ENCODE measurements at places on chromosomes 3 and 15.

- no peak for DNase-seq
Measured at GRCh38 chr3:111311126-111311525, 230.9 kb upstream of the CD96 start.

- DNase-seq = no peak
Measured at GRCh38 chr3:130835483-130835882, 58.4 kb upstream of the ATP2C1 start.

DNA sequence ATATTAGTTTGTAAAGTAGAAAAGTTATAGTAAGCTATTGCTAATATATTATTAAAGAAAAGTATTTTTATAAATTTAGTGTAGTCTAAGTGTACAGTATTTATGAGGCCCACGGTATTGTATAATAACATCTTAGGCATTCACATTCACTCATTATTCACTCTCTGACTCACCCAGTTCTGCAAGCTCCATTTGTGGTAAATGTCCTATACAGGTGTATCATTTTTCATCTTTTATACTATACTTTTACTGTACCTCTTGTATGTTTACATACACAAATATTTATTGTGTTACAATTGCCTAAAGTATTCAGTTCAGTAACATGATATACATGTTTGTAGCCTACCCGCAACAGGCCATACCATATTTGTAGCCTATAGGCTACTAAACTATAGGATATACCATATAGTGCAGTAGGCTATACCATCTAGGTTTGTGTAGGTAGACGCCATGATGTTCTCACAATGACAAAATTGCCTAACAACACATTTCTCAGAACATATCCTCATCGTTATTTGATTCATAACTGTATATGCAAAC, 246.8 kb upstream of the ALCAM start:
- no peak for DNase-seq

DNA sequence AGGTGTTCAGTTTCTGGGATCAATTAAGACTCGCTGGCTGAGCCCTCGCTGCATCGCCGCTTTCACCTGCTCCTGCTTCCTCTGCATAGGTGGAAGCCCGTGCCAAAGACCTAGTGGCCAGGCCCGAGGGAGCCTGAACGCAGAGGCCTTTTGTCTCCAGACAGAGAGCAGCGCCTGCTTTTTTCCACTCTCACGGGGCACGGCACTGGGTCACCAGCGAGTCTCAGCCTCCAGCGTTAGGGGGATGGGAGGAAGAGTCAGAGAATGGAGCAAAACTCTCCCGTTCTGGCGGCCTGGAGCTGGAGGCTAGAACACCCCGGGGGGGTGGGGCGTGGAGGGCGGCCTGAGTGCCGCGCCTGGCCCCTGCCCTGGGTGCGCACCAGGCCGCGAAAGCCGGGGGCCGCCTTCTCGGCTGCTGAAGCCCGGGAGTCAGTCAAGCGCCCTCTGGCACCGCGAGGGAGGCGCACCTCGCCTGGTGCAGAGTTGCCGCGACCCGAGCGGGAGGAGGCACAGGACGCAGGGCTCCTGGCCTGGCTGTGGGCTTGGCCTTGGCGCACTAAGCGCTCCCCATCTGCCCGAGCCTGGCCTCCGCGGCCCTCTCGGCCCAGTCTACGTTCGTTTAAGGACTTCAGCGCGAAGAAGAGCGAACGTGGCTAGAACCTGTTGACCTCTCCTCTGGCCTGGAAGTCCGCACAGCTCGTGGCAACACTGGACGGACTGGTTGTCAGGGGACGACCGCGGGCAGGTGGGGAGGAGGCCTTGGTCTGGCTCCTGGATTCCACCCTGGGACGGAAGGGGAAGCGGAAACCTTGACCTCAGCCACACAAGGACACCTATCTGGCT, 21.5 kb downstream of the NR2F2 start:
- DNase-seq = no peak

- no peak for DNase-seq
Measured at GRCh38 chr3:39843440-39843839, 34.0 kb downstream of the MYRIP start.

DNA sequence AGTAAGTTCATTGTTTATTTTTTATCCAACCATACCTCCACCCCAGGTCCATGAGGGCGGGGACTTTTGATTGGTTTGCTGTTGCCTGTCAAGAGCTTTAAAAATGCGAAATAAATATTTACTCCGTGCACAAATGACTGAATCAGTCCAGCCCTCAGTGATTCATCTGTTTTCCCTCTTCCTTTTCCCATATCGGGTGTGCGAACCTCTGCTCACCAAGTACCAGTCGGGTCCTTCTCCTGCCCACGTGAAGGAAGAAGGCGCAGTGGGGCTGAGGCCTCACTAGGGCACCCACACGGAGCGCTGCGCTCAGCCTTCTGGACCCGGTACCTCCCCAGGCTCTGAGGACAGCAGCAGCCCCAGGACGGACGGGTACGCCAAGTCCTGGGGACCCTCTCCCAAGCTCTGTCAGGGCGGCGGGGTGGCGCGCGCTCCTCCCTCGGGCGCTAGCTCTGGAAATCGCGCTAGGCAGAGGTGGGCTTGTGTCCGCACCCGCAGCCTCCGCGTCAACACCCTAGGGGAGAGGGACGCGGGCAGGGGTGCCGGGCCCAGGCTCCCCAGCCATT, 70.5 kb upstream of the EPHB3 start:
- no peak for DNase-seq

- no peak for DNase-seq
Measured at GRCh38 chr15:39786447-39787056, 3.9 kb upstream of the FSIP1 start.

DNA sequence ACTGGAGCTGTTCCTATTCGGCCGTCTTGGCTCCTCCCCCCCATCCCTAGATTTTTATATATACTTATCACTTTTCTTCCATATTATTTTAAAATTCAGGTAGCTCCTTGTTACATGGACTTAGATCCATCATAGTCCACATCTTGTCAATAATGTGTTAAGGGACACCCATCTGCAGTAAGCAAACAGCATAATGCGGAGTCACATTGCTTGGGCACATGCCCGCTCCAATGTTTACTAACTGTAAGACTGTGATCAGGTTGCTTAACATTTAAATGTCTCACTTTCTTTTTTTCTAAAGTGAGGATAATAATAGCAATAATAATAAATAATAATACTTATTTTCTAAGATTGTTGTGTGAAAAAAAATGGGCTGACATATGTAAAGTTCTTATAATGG, 303.2 kb upstream of the SOX14 start:
- no peak for DNase-seq

DNA sequence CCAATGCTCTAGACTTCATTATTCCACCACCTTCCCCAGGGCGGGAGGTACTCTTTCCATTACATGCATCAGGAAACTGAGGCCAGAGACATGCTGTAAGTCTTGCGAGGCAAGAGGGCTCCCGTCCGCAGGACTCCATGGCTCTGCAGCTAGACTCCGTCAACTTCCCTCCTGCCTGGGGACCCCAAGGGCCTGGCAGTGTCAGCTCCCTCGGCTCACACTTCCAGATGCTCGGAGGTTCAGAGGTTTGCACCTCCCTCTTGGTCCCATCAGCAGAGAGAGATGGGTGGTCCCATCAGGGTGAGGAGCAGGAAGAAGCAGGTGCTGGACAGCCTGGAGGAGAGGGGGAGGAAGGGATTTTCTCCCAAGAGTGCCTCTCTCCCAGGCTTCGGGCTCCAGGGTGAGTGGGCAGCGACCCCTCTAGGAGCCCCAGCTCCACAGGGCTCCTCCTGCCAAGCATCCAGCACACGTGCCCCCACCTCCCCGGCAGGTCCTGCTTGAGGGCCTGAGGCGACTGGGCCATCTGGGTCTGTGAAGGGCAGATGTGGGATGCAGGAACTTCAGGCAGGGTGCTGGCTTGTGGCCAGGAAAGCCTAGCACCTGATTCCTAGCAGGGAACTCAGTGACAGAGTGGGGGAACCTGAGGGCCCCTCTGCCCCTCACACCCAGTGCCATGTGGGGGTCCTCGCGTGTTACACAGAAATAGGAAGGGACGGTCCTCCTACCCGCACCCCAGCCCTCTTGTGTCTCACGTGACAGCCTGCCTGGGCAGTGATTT, 9.3 kb downstream of the PAK6 start:
- DNase-seq = no peak

DNA sequence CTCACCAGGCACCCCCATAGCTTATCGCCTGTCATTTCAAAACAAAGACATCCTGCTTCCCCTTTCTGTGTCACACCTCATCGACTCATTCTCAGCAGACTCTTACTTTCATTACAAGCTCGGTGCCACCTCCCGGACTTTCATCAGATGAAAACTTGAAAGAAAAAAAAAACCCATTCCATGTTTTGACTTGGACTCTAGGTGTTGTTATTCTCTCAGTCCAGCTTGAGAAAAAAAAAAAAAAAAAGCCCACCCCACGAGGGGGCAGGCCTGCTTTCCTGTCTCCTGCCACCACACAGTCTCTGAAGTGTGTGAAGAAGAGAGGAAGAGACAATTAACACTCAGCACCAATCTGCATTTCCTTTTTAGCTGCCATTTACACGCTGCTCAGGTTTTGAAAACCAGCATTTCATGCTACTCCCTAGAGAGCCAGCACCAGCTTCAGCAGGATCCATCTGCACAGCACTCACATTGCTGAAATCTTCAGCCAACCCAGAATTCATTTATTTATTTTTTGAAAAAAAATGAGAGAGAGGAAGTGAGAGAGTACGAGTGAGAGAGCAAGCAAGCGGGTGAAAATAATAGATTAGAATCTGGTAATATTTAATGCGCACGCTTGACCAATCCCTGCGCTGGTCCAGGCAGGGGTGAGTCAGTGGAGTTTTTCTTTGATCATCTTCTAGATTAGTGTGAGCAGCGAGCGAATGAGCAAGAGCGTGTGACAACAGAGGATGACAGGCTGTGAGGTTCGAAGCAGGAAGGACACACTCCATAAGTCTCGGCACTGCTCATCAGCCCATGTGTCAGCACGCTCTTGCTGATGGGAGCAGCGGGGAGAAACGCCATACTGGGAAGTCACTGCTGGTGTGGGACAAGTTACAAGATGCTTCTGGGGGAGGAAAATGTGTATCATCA, 23.5 kb downstream of the ZNF80 start:
- no peak for DNase-seq

GRCh38 chr3:52881871-52882270, 15.5 kb downstream of the STIMATE start:
- DNase-seq = no peak

DNA sequence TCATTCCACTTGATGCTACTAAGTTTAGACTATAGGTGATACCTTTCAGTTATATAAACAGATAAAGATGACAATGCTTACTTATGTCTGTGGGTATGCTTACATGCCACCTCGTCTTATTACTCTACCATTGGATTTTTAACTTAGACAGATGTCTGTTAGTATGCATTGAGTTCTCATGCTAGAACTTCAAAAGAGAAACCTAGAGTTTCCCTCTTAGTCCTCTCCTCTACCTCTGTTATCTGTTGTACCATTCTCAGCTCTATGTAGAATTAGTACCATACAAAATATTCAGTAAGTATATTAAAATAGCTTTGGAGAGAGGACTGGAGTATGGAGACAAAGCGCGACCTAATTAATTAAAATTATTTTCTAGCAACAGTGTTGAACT, 111.3 kb downstream of the BBX start:
- no peak for DNase-seq

- peak; percentile 8 for DNase-seq
Measured at GRCh38 chr3:187914231-187914630, 169.0 kb upstream of the BCL6 start.

DNA sequence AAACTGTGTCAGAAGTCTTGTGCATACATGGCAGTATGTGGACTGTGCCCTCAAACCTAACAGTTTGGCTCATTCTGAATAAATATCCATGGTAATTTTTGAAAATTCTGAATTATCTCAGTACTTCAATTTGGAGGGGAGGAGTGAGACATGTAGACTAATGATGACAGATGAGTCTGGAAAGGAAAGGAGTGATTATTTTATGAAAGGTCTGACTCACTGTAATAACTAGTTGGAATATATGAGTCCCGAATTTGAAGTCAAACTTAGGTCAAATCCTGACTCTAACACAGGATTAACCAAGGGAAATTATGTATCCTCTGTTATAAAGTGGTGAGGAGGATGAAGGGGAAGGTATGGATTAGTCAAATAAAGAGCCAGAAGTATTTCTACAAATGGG, 38.6 kb downstream of the SUCNR1 start:
- no peak for DNase-seq

- no peak for DNase-seq
Measured at GRCh38 chr15:65796610-65797078, 4.6 kb upstream of the DENND4A start.

DNA sequence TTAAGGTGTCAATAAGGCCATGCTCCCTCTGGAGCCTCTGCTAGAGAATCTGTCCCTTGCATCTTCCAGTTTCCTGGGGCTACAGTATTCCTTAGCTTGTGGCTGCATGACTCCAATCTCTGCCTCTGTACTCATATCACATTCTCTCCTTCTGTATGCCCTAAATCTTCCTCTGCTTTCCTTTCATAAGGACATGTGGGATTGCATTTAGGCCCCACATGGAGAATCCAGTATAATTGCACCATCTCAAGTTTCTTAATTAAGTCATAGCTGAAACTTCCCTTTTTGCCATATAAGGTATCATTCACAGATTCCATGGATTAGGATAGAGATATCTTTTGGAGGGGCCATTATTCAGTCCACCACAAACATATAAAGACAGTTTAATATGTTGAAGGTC, 409.8 kb upstream of the TMCO5A start:
- no peak for DNase-seq

GRCh38 chr3:127171320-127171719, 21.6 kb upstream of the PRR23E start:
- DNase-seq = no peak

GRCh38 chr15:68653801-68654200, 75.0 kb downstream of the CORO2B start:
- DNase-seq = no peak

DNA sequence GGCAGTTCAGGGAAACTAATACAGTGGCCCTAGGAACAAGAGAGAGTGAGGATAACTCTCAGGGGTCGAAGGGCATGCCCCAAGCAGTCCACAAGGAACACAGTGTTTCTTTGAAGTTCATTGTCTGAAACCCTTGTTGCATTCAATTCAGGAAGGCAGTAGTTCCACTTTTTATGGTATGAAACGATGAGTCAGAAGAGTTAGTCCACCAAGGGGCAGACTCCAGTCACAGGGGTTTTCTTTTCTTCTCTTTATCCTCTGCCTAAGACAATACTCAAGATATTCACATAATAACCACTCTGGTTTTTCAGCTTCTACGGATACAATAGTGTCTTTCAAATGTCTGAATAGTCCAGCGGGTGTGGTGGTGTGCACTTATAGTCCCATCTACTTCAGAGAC, 23.7 kb upstream of the TICRR start:
- DNase-seq = no peak
